ENCODE measurements at places on chromosomes 4 and X. TPM values are rescaled to one million over a fixed set of nuclear protein-coding genes. Genes with fewer than 3 reads are reported as not detected.

- no peak for DNase-seq
Measured at GRCh38 chrX:103780336-103781061, 3.9 kb downstream of the PLP1 start.

GRCh38 chr4:47413521-47413920 is 50.0 kb downstream of the COMMD8 start:
- no peak for DNase-seq

- no peak for DNase-seq
Measured at GRCh38 chr4:169335331-169335730, 64.6 kb upstream of the SH3RF1 start.

- no peak for DNase-seq
Measured at GRCh38 chrX:107766470-107767150, 9.0 kb downstream of the TSC22D3 start.

- no peak for DNase-seq
Measured at GRCh38 chr4:176841711-176842112, 49.0 kb upstream of the VEGFC start.

- no peak for DNase-seq
Measured at GRCh38 chr4:58602022-58602421, 1491.8 kb upstream of the IGFBP7 start.

The EREG gene
- total RNA-seq = 1.1 TPM

The IRS4 gene
- 0.09 TPM for total RNA-seq

The CLDN2 gene
- not detected for total RNA-seq
